ENCODE measurements at places on chromosomes 4 and X.

DNA sequence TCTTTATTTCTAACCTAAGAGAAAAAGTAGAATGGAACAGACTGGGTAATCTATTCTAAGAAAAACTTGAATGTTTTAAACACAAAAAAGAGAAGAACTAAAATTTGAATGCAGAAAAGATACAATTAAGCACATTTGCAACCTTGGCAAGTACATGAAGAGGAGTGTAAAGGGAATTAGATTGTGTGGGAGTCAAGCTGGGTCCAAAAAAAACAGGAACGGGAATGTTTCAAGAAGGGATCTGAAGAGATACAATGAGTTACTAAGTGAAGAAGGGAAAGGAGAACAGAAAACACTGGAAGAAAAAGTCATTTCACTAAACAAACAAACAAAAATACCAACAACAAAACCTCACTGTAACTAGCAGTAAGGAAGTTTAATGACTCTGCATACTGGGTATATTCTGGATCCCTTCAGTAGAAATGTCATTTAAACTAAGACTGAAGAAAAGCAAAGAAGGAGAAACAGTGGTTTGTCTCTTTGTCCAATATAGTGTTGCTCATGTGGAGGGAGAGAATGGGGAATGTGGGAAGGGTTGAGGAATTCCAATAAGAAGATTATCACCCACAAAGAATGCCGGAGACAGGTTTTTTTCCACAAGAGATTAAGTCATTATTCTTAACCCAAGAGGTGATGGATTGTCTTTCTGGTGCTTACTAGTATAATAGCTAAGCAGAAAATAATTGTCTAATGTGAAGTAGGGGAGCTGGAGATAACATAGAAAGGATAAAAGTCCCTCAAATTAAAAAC is 50.4 kb upstream of the PTPN13 start:
- DNase-seq = no peak

GRCh38 chr4:173478201-173478912 is 51.7 kb downstream of the HAND2 start:
- no peak for DNase-seq

DNA sequence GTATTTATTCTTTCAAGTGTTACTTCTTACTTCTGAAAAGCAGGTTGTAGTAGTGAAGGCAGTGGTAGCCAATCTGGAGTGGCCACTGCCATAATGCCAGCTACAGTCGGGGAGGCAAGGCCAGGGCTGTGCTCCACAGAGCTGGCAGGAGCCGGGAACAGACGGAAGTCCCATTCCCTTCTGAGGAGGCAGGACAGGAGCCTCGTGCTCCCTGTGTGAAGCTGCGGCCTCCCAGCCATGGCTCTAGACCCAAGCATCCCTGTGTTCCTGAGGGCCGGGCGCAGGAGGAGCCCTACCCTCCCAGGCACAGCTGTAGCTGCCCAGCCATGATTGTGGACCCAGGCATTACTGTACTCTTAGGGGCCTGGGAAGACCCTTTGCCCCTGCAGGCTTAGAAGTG is 461.8 kb downstream of the ADGRL3 start:
- no peak for DNase-seq

- DNase-seq = no peak
Observed at GRCh38 chrX:14775416-14775815, 97.5 kb downstream of the FANCB start.

DNA sequence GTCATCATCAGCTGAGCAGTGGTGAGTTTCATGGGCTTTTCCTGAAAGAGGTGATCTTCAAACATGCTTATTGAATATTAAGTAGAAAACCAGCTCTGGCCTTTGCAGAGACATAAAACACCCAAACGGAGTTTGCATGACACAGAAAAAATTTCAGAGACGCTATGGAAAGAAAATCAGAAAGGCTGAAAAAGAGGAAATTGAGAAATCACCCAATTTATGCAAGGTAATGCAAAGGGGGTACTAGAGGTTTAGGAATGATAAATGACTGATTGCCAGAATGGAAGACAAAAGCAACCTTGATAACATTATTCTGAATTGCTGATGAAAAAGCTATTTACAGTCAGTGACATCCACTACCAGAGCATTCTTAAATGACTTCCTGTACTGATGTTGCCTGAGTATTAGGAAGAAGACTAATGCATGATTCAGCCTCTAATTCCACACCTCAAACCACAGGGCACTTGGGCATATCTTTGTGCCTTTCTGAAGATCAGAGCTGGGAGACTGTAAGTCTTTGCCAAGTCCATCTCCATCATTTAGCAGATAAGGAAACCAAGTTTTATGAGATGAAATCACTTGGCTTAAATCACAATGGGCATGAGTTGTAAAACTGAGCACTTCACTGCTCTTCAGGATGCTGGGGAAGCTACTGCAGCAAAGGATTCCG is 565.7 kb downstream of the PPARGC1A start:
- DNase-seq = no peak

GRCh38 chr4:112970903-112971302 is 78.5 kb upstream of the ANK2 start:
- no peak for DNase-seq

DNA sequence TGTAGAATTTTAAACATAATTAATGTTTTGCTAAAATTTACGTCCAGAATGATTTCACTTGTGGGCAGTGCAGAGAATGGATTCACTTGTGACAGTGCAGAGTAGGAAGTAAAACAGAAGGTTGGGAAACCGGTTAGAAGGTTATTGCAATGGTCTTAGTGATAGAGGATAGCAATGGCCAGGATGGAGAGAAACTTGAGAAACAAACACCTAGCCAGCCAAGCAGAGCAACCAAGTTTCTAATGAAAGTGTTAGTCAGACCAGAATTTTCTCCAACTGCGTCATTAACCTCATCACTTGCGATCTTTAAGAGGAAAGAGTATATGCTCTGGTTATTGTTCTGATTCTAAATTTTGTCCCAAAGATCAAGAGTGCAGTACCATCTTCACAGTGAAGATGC is 50.0 kb upstream of the TBC1D9 start:
- no peak for DNase-seq

DNA sequence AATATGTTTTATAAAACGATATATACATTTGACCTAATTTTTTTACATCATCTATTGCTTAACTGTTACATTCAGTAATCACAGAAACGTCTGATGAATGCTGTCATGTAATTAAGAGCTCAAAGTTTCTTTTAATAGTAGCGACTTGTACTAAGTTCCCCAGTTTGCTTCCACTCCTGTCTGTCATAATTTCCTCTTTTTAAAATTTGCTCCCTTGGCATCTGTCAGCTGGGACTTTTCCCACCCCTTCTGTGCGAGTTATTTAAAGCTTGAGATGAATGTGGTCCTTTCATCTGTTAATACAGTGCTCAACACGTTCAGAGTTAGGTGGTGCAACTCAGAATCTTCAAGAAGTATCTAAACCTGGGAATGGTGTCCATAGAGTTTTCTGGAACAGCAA is 1.2 kb downstream of the RAP1GDS1 start:
- no peak for DNase-seq

- no peak for DNase-seq
Observed at GRCh38 chr4:76745240-76745639, 152.7 kb downstream of the SOWAHB start.

GRCh38 chrX:124028182-124028581 is 66.7 kb downstream of the STAG2 start:
- no peak for DNase-seq

DNA sequence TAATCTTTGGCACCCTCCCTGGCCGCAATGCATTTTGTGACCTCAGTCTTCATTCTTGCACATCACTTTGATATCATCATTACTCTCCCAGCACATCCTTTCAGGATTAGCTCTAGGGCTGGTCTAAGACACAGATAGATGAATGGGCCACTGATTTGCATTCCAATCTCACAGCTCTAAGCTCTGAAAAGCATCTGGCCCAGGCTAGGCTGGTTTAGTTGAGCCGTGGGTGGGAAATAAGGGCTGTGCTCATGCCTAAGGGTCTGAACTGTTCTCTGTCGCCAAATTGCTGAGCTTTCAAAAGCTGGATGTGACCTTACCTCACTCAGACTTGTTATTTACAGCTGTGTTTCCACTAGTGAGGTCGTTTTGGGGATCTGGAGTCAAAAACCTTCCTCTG is 30.0 kb upstream of the SLC9A7 start:
- DNase-seq = no peak

- no peak for DNase-seq
Observed at GRCh38 chr4:186586205-186586604, 30.8 kb upstream of the MTNR1A start.

GRCh38 chr4:76610751-76611547 is 175.9 kb downstream of the SHROOM3 start:
- DNase-seq = no peak

DNA sequence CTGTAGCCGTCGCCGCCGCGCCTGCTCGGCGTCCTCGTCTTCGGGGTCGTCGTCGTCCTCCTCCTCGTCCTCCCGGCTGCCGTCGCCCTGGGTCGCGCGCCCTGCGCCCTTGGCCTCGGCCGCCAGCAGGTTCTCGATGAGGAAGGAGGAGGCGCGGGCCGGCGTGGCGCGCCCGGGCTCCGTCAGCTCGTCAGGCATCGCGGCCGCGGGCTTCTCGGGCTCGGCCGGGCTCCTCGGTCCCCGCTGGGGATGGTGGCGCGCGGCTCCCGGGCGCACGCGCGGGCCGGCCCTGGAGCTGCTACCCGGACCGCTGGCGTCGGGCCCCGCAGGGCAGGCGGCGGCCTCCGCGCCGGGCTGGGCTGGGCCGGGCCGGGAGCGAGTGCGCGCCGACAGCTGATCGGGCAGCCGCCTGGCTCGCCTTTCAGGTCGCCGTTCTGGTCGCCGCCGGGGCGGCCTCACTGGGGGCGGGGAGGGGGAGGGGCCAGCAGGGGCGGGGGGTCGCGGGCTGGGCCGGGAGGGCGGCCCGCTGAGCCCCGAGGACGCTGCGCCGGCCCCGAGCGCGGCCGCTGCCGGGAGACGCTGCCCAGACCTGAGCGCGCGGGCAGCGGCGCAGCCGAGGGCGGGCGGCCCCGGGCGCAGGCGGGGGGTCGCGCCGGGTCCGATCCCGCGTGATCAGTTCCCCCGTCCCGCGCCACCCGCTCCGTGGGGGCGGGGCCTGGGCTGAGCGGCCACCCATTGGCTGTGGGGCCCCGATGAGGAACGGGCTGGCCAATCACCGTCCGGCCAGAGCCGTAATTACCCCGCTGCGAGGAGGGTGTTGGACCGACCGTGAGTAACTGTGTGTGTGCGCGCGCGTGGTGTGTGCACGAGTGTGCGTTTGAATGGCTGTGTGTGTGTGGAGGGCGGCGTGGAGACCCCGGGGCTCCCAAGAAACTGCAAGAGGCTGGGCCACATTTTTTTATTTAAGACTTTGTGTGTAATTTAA is at the start of gene HMX1:
TSS of gene HMX1 (minus strand) at position 423 of the 985 bp plus-strand sequence. CDS start at position 198, 225 bp downstream.
- DNase-seq = no peak

DNA sequence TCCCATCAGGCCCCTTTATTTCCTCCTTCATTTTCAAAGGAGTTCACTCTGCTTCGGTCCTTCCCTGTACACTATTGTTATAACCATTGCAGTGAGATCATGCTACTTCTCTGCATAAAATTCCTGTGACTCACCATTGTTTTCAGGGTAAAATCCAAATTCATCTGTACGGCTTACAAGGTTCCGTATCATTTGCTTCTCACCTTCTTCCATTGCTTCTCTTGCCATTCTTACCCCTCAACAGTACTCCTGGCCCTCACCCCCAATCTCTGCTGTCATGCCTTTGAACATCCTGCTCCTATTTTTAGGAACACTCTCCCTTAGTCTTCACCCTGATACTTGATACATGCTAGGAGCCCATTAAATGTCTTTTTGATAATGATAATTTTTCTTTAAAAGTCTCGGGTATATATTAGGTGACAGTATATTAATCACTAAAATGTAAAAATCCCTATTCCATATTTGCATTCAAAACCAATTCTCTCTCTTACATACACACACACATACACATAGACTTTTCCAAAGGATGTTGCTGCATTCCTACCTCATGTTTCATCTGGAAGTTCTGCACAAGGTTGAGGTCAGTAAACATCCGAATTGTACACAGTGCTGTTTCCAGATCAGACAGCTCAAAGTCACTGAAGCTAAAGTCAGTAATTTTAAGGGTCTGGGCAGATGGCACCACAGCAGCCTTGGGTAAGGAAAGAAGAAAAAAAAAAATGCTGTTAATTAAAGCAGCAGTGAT is 103.4 kb downstream of the PDE5A start:
- no peak for DNase-seq

DNA sequence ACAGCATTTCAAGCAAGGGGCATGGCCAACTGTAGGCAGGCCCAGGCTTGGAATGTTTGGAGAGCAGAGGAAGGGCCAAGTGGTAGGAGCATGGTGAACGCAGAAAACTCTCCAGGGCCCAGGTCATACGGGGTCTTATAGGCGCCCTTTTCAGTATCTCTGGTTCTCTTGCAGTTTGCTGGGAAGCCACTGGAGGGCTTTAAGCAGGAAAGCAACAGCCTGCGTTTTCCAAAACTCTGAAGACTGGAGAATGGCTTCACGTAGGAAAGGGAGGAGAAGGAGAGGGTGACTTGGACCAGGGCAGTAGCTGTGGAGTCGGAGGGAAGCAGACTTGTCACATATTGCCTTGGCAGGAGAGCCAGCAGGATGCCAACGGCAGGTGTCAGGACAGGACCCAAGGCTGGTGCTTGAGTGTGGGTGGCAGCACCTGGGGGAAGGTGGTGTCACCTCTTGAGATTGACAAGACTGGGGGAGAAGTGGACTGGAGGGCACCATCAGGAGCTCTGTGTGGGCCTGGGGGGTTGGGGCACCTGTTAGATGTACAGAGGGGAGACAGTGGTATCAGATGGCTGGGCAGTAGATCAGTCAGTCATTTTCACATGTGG is 21.9 kb downstream of the TKTL1 start:
- DNase-seq = no peak

- no peak for DNase-seq
Observed at GRCh38 chr4:138961129-138961528, 54.5 kb upstream of the NOCT start.

DNA sequence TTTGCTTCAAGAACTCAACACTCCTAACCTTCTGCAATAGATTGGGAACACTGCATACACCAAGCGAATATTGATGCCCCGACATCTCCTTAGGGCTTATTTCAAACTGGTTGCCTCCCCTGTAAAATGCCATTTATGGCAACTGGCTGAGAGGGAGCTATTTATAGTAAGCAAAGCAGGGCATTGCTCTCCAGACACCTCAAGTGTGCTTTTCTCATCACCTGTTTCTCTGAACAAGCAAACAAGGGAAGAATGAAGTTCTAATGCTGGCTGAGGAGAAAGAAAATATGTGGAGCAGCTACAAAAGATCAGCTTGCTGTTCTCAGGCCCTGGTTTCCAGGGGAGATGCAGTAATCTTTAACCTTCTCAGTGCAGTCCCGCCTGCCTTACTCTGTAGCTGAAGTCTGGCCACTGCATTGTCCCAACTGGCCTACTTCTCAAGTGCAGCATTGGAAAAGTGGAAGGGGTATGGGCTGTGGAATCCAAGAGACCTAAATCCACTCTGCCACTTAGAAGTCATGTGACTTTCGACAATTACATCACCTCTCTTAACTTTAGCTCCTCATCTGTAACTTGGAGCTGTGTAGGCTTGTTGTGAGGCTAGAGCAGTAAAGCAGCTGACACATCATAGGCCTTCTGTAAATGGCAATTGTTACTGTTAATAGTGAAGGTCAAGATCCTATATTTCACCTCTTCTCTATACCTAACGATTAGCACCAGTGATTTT is 47.9 kb upstream of the FGF13 start:
- DNase-seq = no peak

- no peak for DNase-seq
Observed at GRCh38 chr4:141580523-141580922, 55.9 kb upstream of the IL15 start.

GRCh38 chr4:147085781-147086180 is 140.1 kb upstream of the TTC29 start:
- no peak for DNase-seq

Measured in GOT3 (cell line).